ENCODE measurements at places on chromosomes 3 and 15. TPM values are rescaled to one million over a fixed set of nuclear protein-coding genes. Genes with fewer than 3 reads are reported as not detected.
A peak's percentile ranks its signal among the peaks of the same experiment; 100 is the strongest.

- no peak overlapping the region for H3K27ac ChIP-seq
- H3K27me3 ChIP-seq, result no peaks in the 10 kb centered on the region
- H3K4me1 ChIP-seq, result no peaks in the 10 kb centered on the region
Measured at GRCh38 chr3:171676601-171677175, 133.6 kb downstream of the PLD1 start.

- H3K27me3 ChIP-seq, result no peaks in the 10 kb centered on the region
- peaks cover 14% of the 10 kb centered on the region for H3K4me1 ChIP-seq
- no peak for DNase-seq
- H3K27ac ChIP-seq, result no peak overlapping the region
- H3K4me3 ChIP-seq, result no peak overlapping the region
- no peaks in the 10 kb centered on the region for H3K36me3 ChIP-seq
Measured at GRCh38 chr15:67156426-67156825, 91.0 kb downstream of the SMAD3 start.

DNA sequence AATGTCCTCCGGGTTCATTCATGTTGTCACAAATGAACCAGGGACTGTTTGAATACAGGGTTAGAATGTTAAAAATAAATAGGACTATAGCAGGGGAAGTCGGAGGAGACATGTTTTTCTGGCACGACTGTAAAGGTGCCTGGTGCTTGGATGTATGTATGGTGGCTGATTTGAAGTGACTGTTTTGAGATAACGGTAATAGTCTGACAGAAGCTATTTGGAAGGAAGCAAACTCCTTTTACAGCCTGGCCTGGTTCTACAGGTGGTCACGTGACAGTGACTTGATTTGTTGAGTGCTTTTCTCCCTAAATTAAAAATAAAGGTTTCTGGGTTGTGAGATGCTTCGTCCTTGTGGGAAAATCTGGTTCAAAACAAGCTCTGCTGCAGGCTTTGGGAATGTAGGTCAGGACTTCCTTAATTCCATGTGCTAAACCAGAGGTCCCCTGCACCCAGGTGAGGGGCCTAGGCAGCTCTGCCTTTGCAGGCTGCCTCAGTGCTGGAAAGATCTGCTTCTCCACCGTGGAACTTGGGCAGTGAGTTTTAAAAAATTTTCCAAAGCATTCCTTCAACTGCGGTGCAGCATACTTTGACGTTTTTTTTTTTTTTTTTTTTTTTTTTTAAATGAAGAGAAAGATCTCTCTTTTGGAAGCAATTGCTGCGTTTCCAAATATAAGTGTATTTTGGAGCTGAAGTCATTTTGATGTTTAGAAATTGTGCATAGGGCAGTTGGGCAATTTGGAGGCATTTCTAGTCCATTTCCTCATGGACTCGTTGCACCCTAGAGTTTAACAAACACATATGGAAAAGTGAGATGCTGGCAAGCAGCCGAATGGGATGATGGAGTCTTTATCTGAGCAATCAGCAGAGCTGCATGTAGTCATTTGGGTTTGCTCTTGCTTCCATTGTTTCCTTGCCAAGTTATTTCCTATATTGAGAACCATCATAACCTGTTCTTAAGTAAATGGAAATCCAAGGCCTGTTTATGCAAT lies 30.9 kb downstream of the ITPR1 start:
- no peak overlapping the region for H3K4me3 ChIP-seq
- peaks cover 24% of the 10 kb centered on the region for H3K4me1 ChIP-seq
- no peak overlapping the region for H3K27ac ChIP-seq
- peak; percentile 67 for DNase-seq
- H3K36me3 ChIP-seq, result peaks cover 5% of the 10 kb centered on the region

DNA sequence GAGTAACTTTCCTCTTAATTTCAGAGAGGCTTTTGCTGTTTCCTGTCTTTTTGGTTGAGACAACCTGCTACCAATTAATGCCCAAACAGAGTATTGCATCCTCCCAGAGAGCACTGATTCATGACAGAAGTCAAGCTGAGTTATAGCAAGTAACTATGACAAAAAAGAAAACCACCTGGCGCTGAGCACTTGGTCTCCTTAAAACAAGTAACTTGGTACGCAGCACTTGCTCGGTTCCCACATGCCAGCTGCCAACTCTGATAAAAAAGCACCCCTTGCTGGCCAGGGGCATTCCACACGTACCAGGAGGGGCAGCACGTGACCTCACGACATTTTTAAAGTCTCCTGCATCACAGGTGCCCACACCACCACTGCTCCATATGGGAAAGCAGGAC lies 13.5 kb upstream of the MYO5C start:
- DNase-seq, result no peak
- H3K4me3 ChIP-seq, result no peak overlapping the region
- peaks cover 48% of the 10 kb centered on the region for H3K36me3 ChIP-seq
- H3K27ac ChIP-seq, result no peak overlapping the region
- H3K27me3 ChIP-seq, result no peaks in the 10 kb centered on the region

DNA sequence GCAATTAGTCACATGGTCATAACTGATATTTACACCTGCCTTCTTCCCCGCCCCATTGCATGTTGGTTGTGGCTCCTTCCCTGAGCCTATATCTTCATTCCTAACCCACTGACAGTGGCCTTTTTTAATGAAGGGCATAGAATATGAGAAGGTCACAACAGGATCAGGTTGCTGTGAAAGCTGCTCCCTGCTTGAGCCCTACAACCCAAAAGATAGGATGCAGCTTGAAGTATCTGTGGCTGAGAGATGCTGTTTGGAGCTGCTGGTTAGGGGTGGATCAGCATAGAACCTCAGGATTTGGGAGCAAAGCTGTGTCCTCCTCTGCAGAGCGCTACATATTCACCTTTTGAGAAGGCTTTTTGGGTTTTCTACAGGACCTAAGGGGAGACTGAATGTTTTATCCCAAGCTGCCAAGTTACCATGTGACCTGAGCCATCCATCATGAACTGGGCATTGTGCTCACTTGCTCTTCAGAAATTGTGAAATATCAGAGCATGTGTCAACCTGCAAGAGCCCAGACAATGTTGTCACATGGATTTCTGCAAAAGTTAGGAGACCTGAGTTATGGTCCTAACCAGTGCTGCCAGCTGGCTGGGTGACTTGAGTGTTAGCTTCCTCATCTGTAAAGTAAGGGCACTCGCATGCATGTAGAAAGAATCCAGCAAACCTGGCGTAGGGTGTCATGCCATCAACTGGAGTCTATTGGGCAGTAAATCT lies 49.8 kb upstream of the ARL8B start:
- H3K27me3 ChIP-seq, result no peaks in the 10 kb centered on the region
- no peaks in the 10 kb centered on the region for H3K36me3 ChIP-seq
- no peak for DNase-seq
- no peak overlapping the region for H3K27ac ChIP-seq
- no peaks in the 10 kb centered on the region for H3K4me1 ChIP-seq

- H3K4me3 ChIP-seq, result no peak overlapping the region
- no peaks in the 10 kb centered on the region for H3K36me3 ChIP-seq
- no peaks in the 10 kb centered on the region for H3K27me3 ChIP-seq
- H3K27ac ChIP-seq, result no peak overlapping the region
- no peaks in the 10 kb centered on the region for H3K4me1 ChIP-seq
Measured at GRCh38 chr3:95508124-95508523, 1306.3 kb upstream of the EPHA6 start.

DNA sequence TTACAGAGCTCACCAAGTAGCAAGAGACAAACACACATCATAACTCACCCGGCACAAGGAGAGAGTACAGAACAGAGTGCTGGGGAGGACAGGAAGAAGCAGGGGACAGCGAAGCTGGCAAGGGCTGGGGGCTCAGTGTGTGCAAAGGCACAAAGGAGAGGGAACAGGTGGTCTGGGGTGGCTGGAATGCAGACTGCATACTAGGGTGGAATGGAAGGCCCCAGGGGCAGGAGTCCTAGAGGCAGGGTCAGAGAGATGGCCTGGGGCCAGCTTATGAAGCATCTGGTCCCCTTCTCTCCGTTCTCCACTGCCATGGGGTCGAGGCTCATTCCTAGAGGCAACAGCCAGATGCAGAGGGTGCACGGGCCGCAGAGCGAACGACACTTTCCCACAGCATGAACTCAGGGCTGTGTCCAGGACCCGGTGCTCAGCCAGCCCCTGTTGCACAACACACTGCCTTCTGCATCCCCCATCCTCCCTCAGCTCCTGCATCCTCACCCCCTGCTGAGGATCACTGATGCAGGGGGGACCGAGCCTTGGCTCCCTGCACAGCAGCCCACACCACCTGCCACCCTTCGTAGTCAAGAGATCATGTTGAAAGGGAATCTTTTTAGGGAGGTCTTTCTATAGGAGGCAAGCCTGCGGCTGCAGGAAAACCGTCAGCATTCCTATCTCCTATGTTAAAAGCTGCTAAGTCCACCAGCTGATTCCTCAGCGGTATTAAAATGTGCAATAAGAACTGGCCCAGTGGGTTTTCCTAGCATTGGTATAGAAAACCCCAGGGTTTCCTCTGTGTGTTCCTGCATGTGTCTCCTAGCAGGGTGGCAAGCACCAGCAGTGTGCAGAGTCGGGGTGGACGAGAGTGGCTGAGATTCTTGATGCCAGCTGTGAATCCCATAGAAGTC lies 293.5 kb downstream of the UACA start:
- peaks cover 16% of the 10 kb centered on the region for H3K4me1 ChIP-seq
- no peaks in the 10 kb centered on the region for H3K27me3 ChIP-seq
- no peaks in the 10 kb centered on the region for H3K36me3 ChIP-seq
- H3K27ac ChIP-seq, result no peak overlapping the region
- no peak for DNase-seq

DNA sequence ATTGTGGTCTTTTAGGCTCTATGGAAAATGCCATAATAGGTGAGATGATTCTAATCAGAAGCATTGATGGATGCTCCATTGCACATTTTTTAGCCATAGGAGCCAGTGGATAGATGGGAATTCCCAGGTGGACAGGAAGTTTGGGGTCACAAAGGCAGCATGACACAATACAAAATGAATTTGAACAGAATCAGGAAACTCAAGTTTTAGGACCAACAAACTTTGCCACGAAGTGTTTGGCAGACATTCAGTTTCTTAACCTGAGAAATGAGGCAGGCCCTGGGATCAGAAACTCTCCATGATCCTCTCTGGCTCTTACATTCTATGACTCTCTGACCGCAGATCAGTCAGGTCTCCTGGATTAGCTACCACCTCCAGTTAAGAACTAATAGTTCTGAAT lies 275.4 kb downstream of the TIGIT start:
- no peaks in the 10 kb centered on the region for H3K36me3 ChIP-seq
- no peaks in the 10 kb centered on the region for H3K27me3 ChIP-seq
- H3K4me3 ChIP-seq, result no peak overlapping the region
- DNase-seq, result no peak
- H3K27ac ChIP-seq, result no peak overlapping the region

- no peak overlapping the region for H3K4me3 ChIP-seq
- no peaks in the 10 kb centered on the region for H3K36me3 ChIP-seq
- H3K27me3 ChIP-seq, result no peaks in the 10 kb centered on the region
- no peaks in the 10 kb centered on the region for H3K4me1 ChIP-seq
Measured at GRCh38 chr3:118473343-118473742, 561.3 kb downstream of the IGSF11 start.

- no peak for DNase-seq
- H3K36me3 ChIP-seq, result no peaks in the 10 kb centered on the region
- no peak overlapping the region for H3K27ac ChIP-seq
- H3K27me3 ChIP-seq, result no peaks in the 10 kb centered on the region
- no peaks in the 10 kb centered on the region for H3K4me1 ChIP-seq
Measured at GRCh38 chr3:95939235-95939809, 875.1 kb upstream of the EPHA6 start.

Gene FAM162A
- polyA plus RNA-seq, result 269 TPM

Gene CCR2
- polyA plus RNA-seq, result 0.23 TPM

Gene IL5RA
- 0.03 TPM for polyA plus RNA-seq

Gene AADACL2
- polyA plus RNA-seq, result not detected

Gene MLF1
- polyA plus RNA-seq, result 93.5 TPM

Gene GOLGB1
- 21.4 TPM for polyA plus RNA-seq

Gene CYP8B1
- not detected for polyA plus RNA-seq

Measured in heart left ventricle (tissue), 16 donors.